ENCODE measurements at places on chromosomes 1 and 21.

GRCh38 chr21:27796106-27796505 lies 829.2 kb upstream of the ADAMTS5 start:
- DNase-seq = no peak

DNA sequence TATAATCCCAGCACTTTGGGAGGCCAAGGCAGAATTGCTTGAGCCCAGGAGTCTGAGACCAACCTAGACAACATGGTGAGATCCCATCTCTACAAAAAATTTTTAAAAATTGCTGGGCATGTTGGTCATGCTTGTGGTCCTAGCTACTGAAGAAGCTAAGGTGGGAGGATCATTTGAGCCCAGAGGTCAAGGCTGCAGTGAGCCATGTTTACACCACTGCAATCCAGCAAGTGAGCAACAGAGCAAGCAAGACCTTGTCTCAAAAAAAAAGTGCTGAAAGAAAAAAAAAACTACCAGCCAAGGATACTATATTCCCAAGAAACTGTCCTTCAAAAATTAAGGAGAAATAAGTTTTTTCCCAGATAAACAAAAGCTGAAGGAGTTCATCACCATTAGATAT lies 78.1 kb downstream of the SH3GLB1 start:
- DNase-seq = no peak

- DNase-seq = no peak
Observed at GRCh38 chr1:56414728-56415224, 164.6 kb downstream of the PLPP3 start.

GRCh38 chr21:42579456-42580075 lies 65.9 kb downstream of the SLC37A1 start:
- DNase-seq = no peak

GRCh38 chr21:37886726-37887299 lies 29.4 kb downstream of the KCNJ6 start:
- no peak for DNase-seq

GRCh38 chr21:41769933-41770332 lies 3.1 kb upstream of the RIPK4 start:
- no peak for DNase-seq

GRCh38 chr1:91454136-91454535 lies 46.5 kb upstream of the CDC7 start:
- no peak for DNase-seq
